ENCODE measurements at places on chromosomes 7 and 10. TPM values are rescaled to one million over a fixed set of nuclear protein-coding genes. Genes with fewer than 3 reads are reported as not detected.

Gene ACTL6B
- total RNA-seq, result not detected

Gene HOXA2
- 0.85 TPM for total RNA-seq

Gene STAG3
- 0.18 TPM for total RNA-seq

Gene CDC14C
- 0.03 TPM for total RNA-seq

Gene LRRC72
- total RNA-seq, result not detected

Gene MLXIPL
- 1.1 TPM for total RNA-seq

Gene CHAT
- total RNA-seq, result not detected

Gene ANXA8L1
- 122 TPM for total RNA-seq

Data from A549 treated with AZD2906 at 1 μM for 4 hours (cell line).